T-helper 22 cell (primary cell): ENCODE measurements at places on chromosomes 12 and 14.

DNA sequence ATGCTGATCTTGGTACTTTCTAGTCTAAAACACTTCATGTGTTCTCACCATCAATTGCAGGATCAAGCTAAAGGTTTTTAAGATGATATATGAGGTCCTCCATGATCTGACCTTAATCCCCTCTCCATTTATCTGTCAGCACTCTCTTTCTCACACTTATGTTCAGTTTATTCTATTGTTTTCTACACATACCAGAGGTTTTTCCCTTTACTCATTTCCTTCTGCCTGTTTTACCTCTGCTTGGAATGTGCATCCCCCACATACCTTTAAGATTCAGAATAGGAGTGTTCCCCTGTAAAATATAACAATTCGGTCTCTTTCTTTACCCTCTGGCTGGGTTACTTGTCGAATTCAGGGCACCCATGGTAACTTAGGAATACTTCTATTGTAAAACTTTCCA lies 219.1 kb upstream of the PKP2 start:
- DNase-seq: no peak

DNA sequence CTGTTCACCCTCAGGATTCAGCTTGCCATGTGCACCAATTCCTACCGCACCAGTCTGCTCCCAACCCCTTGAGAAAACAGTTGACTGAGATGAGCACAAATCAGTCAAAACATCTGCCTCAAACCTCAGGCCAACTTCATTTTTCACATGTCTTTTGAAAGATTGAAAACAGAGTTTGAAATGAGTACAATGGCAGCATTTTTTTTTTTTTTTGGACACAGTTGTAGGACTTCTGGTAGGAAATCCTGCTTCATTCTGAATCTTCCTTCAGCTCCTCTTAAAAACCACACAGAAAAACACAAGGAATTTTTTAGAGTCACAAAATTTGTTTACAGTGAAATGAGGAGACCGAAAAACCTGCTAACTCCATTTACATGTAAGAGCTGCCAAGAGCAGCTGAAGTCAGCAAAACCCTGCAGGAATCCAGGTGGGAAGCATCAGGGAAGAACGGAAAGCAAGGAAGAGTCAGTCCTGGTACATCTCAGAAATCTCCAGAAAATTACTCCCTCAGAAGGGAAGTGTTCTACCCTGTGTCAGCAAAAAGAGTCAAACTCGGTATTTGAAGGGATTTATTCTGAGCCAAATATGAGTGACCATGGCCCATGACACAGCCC lies 100.3 kb upstream of the TMTC1 start:
- DNase-seq: no peak

DNA sequence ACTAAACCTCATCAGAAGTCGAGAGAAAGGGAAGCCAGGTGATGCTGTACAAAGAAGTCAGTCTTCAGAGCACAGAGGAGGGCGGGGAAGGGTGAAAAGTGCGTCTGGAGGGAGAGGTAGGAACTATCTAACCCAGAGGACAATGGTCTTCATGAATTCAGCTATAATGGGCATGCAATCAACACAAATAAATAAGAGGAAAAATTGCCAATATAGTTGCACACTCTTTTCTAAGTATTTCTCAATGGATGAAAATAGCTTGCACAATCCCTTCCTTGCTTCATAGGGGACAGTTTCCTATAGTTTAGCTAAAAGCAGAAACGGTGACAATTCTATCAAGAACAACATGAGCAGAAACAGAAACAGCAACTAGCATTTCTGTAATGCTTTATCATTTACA lies 931.2 kb downstream of the AACS start:
- no peak for DNase-seq

GRCh38 chr14:74080820-74081460 lies 3.3 kb downstream of the ALDH6A1 start:
- DNase-seq: no peak

DNA sequence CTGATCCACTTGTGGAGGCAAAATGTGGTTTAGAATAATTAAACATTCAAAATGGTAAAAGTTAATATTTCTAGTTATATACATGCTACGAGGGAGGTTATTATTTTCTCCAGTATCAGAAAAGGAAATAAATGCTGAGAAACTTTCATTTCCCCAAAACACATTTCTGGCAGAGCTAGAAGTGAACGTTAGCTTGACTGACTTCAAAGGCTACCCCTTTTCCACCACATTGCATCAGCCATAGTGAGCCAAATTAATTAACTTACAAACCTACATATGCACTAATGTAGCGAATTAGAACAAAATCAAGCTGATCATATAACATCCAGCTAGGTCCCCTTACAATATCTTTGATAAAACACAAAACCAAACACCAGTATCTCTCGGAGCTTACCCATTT lies 49.3 kb upstream of the RERGL start:
- DNase-seq: no peak

GRCh38 chr12:44976246-44976645 lies 74.7 kb downstream of the DBX2 start:
- DNase-seq: no peak

- DNase-seq: no peak
These were observed 8.1 kb downstream of the ARF6 start for GRCh38 chr14:49900973-49901372.

GRCh38 chr14:88992011-88992410 lies 167.6 kb downstream of the TTC8 start:
- no peak for DNase-seq

GRCh38 chr12:30000401-30000800 lies 216.7 kb upstream of the TMTC1 start:
- no peak for DNase-seq

DNA sequence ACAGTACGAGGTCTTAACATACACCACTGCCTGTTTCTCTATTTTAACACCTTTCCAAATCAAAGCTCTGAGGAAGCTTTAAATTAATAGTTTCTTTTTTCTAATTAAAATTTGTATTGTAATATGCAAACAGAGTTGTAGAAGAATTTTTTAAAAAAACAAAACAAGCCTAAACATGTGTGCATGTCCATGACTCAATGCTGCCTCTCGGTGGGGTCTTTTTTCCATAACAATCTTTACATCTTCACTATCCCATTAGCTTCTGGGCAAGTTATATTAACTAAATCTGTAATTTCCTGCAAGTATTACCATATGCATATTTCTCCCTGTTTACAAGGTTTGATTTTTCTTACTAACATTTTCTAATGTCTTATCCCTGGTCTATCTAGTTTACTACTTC lies 143.9 kb upstream of the NAV3 start:
- no peak for DNase-seq

DNA sequence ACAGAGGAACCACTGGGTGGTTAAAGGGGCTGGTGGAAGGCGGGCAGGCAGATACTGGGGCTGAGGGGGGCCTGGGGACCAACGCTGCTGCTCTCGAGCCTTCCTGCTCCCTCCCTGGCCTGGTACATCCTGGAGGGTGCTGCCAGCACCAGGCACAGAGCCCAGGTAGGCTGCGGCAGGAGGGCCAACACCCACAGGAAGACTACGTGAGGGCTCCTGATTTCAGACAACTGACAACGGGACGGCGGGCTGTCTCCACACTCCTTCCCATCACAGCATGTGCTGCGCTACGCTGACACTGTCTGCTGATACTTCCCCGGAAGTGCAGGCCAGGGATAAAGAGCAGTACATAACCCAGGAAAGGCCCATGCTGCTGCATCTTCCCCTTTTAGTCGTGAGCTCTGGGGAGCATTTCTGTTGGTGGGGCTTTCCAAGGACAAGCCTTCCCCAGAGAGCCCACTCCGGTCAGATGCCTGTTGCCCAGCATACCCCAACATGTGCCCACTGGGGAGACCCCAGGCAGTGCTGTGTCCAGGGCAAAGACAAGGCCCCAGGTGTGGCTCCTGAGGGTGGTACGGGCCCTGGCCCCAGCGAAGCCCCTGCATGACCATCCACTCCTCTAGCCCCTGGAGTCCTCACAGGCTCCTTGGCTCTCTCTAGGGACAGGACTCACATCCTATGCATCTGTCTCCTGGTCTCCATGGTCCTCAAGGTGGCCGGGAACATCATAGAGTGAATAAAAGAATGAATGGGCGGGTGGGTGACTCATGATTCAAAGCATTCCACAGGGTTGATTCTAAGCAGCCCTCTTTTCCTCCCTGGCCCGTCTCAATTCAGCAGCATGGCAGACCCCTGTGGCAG lies 38.0 kb downstream of the CHGA start:
- no peak for DNase-seq

DNA sequence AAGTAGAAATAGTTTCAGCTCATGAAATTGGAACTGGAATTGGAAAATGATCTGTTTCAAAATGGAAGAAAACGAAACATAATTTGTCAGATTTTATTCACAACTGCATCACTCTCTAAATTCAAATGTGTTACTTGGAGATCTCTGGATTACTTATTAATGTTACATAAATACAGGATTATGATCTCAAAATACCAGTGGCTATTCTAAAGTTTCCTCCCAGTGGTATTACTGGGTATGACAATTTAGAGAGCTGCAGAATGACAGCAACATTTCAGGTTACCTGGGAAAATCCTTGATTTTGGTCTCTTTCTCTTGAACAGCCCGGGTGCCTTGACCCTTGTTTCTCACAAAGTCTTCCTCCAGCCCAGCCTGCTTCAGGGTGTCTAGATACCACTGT lies 14.2 kb downstream of the FAM161B start:
- no peak for DNase-seq

- DNase-seq: no peak
These were observed 792.3 kb upstream of the NOVA1 start for GRCh38 chr14:27390155-27390554.

DNA sequence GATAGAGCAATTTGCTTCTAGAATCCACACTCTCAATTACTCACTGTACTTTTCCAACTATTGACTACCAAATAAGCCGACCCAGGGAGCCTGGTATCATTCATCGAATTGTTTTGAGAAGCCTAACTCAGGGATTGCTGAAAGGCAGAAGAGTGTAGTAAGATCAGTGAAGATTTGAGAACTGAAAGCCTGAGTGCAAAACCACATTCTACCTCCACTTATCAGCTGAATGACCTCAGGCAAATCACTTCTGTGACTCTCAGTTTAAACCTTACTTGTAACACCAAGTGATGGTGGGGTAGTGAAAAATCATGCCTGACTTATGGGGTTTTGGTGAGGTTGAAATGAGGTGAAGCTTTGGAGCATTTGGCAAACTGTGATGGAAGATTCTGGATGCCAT lies 126.1 kb upstream of the MAX start:
- DNase-seq: no peak
